Motor neuron (in vitro differentiated cells): ENCODE measurements at places on chromosomes 12 and 14. TPM values are rescaled to one million over a fixed set of nuclear protein-coding genes. Genes with fewer than 3 reads are reported as not detected.

Gene WSB2
- 74.4 and 81.9 TPM in 2 replicates for total RNA-seq

Gene NUAK1
- total RNA-seq, result 2.4 and 2.6 TPM in 2 replicates

Gene PRIMA1
- 2.5 TPM in 2 replicates for total RNA-seq

Gene SMARCC2
- total RNA-seq, result 81.6 and 110 TPM in 2 replicates

Gene MIA2
- 11.2 and 13.6 TPM in 2 replicates for total RNA-seq

Gene DPY19L2
- 22.8 and 27.1 TPM in 2 replicates for total RNA-seq

Gene TAS2R42
- 0.26 TPM in 1 of 2 replicates, not detected in the other for total RNA-seq

Gene SLC4A8
- total RNA-seq, result 25.5 and 26.1 TPM in 2 replicates

Gene CLEC6A
- not detected in 2 replicates for total RNA-seq

Gene TRIAP1
- 25.0 and 29.7 TPM in 2 replicates for total RNA-seq

Gene CLSTN3
- 52.4 and 58.7 TPM in 2 replicates for total RNA-seq

Gene CAPS2
- 16.0 and 17.9 TPM in 2 replicates for total RNA-seq
